ENCODE measurements at places on chromosomes 12 and 14. TPM values are rescaled to one million over a fixed set of nuclear protein-coding genes. Genes with fewer than 3 reads are reported as not detected.

DNA sequence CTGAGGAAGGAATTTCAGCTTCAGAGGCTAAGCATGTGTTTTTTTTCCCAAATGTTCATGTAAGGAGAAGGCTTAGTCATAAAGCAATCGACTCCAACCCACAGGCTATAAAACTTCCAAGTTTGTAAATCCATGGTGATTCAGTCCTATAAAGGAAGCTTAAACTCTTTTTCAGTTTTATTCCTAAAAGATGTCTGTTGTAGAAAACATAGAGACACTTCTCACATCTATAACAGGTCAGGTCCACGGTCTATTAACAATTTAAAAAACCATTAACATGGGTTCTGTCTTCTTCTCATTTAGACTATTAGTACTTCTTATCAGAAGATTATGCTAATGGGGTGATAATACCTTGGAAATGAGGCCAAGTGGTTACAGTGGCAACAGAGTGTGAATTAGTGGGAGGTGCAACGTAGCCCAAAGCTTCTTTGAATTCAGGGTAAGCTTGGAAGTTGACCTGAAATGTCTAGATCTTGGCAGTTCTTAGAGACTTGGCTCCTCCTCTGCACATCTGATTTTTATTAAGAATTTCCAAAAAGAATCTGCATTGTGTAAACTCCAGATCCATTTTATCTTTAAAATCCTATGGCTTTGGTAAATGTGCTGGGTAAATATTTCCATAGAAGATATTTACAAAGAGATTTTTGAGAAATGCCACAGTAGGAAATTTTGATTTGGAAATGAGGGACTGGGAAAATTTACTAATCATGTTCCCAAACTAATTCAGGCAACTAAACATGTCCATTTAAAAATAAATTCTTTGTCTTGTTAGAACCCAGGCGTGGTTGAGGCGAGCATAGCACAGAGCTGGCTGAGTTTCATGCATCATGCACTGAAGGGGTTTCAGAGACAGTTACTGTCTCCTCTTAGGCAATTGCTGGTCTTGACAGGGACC, 86.4 kb downstream of the EML1 start:
- DNase-seq: no peak

DNA sequence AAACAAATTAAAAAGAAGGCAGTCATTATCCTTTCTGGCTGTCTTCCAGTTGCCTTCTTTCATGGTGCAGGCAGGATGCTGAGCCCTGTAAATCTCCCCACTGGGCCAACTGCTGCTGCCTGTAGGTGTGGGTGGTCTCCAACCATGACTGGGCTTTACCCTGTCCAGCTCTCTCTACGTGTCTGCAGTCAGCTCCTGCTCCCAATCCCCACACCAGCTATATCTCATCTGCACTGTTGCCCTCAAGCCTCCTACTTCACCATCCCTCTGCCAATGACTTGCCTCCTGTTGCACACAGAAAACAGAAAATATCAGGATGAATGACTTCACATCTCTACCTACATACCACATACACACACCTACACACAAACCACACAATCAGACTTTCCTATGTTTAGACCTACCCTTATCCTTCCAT, 39.7 kb upstream of the PSMA6 start:
- no peak for DNase-seq

DNA sequence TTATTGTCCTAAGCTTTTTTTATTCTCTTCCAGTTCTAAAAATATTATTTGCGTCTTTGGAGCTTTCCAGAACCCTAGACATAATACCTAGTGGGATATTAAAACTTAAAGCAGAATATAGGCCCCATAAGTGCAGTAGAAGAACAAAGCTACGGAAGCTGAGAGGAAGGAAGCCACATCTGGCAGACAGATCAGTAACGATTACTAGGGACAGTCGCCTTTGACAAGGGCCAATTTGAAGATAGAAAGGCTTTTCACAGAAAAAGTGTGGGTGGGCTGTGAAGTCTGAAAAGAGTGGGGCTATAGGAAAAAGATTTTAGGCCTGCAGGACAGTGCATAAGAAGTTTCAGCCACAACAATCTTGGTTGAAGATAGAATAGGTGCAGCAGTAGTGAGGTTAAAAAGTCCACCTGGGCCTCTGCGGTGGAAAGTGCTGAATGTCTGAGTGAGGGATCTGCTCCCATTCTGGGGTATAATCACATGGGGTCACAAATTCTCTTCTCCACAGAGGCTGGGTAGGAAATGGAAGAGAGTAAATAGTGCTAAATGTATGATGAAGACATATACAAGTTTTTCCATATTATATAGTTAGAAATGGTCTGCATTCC, 114.5 kb downstream of the CMAS start:
- DNase-seq: no peak

The DCP1B gene
- 3.1 TPM for total RNA-seq

DNA sequence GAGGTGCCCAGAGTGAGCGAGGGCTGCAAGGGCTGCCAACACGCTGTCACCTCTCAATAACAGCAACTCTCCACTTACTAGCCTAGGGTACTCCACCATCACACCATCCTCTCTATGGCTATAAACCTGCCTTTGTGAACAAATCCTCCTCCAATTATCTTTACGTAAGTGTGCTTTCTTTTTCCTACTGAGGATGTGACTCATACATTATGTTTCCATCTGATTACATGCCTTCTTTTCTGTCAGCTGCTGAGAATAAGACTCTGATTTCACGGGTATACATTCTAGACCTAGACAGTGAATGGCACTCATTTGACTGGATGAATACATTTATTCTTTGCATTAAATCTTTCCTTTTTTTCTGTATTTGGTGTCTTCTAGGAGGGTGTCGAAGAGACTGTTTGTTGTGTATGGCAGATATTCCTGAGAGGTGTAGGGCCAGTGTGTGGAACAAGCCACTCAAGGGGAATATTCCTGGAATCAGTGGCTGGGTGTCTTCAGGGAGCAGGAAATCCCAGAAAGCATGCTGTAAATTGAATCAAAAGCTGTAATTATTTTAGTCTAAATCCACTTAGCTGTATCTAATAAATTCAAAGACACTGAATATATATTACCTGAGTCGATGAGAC, 327.3 kb upstream of the TMTC1 start:
- no peak for DNase-seq

GRCh38 chr12:66516561-66516960, 162.3 kb downstream of the GRIP1 start:
- no peak for DNase-seq

All from left cardiac atrium (tissue), 4 donors.